Stimulated activated CD4-positive, alpha-beta T cell treated with anti-CD3 and anti-CD28 coated beads, Interleukin-1b, Interleukin-23, amount 100 ng/mL, for 1 hour (primary cell): ENCODE measurements at places on chromosomes 3 and 15.

DNA sequence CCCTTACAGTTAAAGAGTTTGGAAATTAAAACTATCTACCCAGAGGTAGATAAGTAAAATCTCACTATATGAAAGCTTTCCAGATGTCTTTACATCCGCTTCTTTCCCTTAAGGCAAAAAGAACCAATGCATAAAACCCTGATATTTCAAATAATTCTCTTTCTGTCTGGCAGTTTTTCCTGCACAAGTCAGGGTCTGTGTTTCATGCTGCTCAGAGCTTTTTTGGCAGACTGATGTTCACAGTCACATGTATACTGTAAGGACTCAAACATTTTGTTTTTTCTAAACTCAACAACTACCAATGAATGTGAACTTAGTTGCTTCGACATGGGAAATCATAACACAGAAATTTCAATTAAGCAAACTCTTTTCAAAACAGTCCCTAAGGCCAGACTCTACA is 988.4 kb downstream of the EPHA3 start:
- no peak for DNase-seq

- DNase-seq, result no peak
Measured at GRCh38 chr15:41885841-41886240, 8.0 kb downstream of the SPTBN5 start.

GRCh38 chr3:67349551-67350174 is 304.7 kb downstream of the SUCLG2 start:
- no peak for DNase-seq

GRCh38 chr3:188205992-188206416 is 52.0 kb downstream of the LPP start:
- no peak for DNase-seq

DNA sequence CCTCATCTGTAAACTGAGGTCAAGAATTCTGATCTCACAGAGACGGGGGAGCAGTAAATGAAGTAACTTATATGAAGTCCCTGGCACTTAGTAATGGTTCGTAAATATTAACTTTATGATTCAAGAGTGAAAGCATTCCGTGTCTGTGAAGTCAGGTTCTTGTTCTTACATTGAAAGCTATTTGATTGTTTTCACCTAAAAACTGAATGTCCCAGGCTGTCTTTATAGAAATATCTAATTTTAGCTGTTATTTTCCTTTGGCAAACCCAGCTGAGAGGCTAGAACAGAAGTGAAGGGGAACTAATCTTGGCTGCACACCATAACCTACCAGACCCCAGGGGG is 84.5 kb downstream of the CHSY1 start:
- no peak for DNase-seq

GRCh38 chr15:78457101-78457500 is 19.1 kb downstream of the IREB2 start:
- no peak for DNase-seq

DNA sequence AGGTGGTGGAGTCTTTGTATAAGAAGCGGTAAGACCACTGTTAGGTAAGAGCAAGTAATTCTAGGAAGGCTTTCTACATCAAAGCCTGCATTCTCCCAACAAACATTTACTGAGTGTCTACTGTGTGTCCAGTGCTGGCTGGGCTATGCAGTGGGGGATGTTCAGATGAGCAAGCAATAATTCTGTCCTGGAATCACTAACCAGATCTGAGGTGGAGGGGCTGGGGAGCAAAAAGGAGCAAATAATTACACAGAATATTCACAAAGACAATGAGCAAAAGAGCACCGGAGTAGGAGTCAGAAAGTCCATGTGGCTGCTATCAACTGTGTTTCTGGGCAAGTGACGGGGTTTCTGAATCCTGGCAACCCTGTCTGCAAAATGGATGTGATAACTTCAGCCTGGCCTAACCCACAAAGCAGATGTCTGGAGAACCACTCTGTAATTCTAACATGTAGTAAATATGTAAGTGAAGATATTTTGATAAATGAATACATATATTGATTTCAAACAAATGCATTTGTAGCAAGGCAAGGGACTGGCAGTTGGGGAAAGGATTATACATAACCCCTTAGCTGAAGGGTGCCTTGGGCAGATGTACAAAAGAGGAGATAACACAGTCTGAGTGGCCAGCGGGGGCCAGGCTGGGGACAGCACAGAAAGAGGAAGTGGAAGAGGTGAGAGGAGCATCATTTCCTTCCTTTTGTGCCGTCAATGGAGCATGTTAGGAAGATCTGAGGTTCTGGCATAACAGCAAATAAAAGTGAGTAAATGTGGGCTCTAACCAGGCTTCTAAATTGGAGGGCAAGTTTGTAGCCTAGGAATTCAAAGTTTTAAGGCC is 28.8 kb downstream of the CYP8B1 start:
- no peak for DNase-seq

DNA sequence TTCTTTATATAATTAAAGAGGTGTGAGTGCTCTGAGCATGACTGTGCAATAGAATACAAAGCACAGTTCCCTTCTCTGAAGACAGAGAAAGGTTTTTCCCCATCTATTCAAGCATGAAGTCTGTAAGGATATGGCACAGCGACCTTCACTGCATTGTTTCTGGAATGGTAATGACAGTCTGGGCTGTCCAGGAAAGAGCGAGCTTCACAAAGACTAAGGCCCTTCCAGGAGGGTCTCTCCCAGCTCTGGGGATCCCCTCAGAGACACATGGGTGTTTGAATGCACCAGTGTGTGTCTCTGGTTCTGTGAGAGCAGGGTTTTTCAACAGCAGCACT is 179.9 kb upstream of the NR2E3 start:
- DNase-seq, result no peak

DNA sequence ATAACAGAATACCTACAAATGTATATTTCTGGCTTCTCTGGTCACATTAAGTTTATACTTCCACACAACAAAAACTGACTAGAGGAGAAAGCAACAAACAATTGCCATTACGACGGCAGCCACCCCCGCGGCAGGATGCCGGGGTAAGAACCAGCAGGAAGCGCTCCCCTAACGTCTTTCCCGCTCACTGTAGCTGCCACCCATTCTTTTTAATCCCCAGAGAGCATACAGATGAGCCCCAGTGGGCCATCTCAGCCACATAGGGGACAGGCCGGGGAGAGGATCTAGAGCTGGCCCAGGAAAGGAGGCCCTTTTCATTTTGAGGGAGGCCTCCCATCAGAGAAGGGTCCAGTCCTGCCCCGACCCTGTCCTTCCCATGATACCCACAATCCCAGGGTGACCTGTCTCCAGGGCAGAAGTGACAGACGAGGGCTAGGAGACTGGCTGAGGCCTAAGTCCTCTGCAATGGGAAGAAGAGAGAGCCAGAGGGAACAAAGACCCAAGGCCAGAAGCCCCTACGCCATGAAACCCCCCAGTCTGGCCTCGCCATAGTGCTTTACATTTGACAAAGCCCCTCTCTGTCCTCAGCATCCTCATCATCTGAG is 3.6 kb upstream of the CALML4 start:
- DNase-seq, result no peak

- DNase-seq, result no peak
Measured at GRCh38 chr15:57218826-57219576, 157.3 kb upstream of the CGNL1 start.

- no peak for DNase-seq
Measured at GRCh38 chr15:64029633-64030032, 16.7 kb downstream of the DAPK2 start.
